ENCODE measurements at places on chromosomes 11 and 22. TPM values are rescaled to one million over a fixed set of nuclear protein-coding genes. Genes with fewer than 3 reads are reported as not detected.

GRCh38 chr11:118079491-118079890 is 2.6 kb downstream of the TMPRSS4 start:
- DNase-seq, result no peak

DNA sequence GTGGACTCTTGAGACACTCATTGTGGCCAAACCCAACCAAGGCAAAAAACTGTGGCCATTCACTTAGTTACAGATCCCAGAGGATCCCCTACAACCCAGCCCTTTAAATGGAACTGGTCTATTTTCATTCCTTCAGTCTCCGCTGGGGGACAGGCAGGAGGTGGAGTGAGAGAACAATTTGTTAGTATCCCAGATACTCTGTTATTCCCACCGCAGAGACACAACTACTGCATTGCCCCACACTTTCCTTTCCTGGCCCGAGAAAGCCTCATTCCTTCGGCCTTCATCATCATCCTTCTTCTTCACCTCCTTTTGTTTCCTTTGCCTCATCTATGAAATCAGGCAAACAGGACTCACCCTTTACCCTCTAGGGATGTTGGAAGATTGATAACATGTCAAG is 191.1 kb downstream of the NTM start:
- DNase-seq, result no peak

DNA sequence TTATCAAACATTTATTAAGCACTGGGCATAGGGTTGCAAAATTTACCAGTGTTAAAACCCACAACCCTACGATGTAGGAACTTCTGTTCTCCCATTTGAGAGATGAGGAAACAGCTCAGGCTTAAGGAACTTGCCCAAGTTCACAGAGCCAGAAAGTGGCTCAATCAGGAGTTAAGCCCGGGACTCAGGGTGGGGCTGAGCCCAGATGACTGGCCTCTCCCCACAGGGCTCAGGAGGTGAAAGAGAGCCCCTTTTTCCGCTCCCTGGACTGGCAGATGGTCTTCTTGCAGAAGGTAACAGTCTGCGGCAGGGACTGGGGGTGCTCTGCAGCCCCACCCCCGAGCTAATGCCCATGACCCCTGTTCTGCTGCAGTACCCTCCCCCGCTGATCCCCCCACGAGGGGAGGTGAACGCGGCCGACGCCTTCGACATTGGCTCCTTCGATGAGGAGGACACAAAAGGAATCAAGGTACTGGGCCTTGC is 5.6 kb upstream of the ANKRD13D start:
- no peak for DNase-seq

The LINC01488 gene
- total RNA-seq, result not detected

- DNase-seq, result no peak
Observed at GRCh38 chr11:131481971-131482370, 111.6 kb downstream of the NTM start.

The C22orf31 gene
- total RNA-seq, result not detected

GRCh38 chr11:73439002-73439843 is 63.0 kb downstream of the RELT start:
- DNase-seq, result no peak

- no peak for DNase-seq
Observed at GRCh38 chr11:67463680-67464410, 5.2 kb downstream of the TMEM134 start.

- DNase-seq, result no peak
Observed at GRCh38 chr11:92955860-92956259, 13.6 kb upstream of the MTNR1B start.

GRCh38 chr11:26704249-26704648 is 17.6 kb downstream of the SLC5A12 start:
- no peak for DNase-seq

The AGBL2 gene
- 5.5 TPM for total RNA-seq

- no peak for DNase-seq
Observed at GRCh38 chr11:33944693-33945424, 53.0 kb upstream of the LMO2 start.

DNA sequence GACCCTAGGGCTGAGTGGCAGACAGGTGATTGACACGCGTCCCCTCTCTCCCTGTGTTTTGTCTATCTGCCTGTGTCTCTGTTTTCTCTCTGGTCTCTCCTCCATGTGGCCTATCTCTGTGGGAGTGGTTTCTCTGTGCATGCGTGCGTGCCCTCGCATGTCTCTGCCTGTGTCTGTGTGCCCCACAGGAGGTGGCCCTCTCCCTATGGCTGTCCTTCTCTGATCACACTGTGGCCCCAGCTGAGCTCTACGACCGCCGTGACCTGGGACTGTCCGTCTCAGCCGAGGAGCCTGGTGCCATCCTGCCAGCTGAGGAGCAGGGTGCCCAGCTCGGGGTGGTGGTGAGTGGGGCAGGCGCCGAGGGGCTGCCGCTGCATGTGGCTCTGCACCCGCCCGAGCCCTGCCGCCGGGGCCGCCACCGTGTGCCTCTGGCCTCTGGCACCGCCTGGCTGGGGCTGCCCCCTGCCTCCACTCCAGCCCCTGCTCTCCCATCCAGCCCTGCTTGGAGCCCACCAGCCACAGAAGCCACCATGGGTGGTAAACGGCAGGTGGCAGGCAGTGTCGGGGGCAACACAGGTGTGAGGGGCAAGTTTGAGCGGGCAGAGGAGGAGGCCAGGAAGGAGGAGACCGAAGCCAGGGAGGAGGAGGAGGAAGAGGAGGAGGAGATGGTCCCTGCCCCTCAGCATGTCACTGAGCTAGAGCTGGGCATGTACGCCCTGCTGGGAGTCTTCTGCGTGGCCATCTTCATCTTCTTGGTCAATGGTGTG is 11.6 kb downstream of the TMEM132A start:
- DNase-seq, result no peak

The FZD4 gene
- 0.17 TPM for total RNA-seq
